ENCODE measurements at places on chromosomes 6 and 20.
A peak's percentile ranks its signal among the peaks of the same experiment; 100 is the strongest.

DNA sequence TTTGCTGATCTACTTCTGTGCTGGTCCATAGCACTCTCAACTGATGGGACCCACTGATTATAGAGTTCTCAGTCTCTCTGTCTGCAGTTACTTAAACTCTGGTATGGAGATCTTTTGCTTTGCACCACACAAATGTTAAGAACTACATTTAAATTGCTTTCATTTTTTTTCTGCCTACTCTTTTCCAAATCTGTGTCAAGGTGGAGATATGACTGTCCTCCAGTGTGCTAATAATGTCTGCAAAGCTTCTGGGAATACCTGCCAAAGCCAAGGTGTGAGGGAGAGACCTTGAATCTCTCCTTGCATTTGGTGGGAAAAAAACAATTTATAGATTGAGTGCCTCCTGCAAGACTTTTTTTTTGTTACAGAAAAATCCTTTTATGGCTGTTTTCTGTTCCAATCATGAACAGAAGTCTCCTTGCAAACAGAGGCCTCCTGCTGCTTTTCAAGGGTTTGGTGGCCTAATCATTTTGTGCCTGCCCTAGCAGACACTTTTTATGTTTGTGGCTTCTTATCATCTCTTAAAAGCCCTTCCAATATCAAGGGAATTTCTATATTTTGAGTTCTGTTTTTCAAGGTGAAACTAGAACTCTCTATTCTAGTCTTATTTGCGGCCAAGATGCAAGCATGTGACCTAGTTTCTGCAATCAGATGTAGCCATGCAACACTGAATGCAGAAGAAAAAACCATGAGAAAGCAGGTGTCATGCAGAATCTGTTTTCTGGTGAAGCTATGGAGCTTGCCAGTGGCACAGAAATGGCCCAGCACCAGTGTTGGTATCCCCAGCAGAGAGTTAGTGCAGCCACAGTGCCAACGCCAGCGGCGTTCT lies 23.2 kb upstream of the AKIRIN2 start:
- no peak for DNase-seq

DNA sequence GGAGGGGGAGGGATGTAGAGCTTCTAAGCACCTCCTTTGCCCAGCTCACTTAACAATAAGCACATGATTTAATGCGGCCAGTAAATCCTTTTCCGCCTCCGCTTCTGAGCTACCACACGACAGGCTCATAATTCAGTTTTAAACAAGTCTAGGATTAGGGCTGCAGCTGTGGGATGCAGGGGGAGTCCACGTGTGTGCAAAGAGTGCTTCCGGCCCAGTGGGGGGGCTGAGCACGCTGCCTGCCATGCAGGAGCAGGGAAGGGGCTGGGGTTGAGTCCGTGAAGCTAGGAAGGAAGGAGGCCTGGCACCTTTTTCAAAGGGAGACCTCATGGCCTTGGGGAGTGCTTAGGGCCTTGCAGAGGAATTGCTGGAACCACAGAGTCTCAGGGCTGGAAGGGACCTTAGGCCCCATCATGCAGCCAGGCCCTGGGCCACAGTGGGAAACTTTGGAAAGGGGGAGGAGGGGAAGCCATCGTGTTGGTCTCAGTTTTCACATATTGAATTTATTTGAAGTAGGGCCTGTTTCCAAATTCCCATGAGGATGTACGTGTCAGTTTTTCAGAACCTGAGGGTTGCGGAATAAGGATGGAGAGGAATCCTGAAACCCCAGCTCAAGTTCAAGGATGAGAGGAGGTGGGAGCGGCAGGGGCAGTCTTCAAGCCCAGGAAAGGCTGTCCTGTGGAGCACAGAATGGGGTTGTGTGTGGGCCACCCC lies 96.1 kb downstream of the VEGFA start:
- DNase-seq = no peak

- DNase-seq = no peak
Measured at GRCh38 chr6:108002365-108003221, 44.6 kb upstream of the SEC63 start.

DNA sequence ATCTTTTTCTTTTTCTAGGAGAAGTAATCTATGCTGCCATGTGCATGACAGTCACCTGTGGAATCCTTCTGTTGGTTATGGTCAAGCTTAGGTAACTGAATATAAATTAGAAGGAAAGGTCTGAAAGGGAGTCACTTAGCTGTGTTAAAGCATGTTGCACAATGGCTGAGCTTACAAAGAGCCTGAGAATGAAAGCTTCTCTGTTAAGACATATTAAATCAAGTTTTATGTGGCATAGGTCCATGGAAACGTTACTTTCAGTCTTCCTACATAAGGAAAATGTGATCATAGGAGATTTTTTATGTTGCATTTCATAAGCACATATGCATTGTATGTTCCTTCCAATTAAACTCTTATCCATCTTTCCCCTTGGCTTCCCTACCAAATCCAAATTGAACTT lies 72.1 kb downstream of the GFRAL start:
- DNase-seq = no peak

- DNase-seq = no peak
Measured at GRCh38 chr6:149318581-149319286, 1.2 kb downstream of the TAB2 start.

GRCh38 chr20:33567949-33568348 lies 78.1 kb downstream of the CBFA2T2 start:
- no peak for DNase-seq

DNA sequence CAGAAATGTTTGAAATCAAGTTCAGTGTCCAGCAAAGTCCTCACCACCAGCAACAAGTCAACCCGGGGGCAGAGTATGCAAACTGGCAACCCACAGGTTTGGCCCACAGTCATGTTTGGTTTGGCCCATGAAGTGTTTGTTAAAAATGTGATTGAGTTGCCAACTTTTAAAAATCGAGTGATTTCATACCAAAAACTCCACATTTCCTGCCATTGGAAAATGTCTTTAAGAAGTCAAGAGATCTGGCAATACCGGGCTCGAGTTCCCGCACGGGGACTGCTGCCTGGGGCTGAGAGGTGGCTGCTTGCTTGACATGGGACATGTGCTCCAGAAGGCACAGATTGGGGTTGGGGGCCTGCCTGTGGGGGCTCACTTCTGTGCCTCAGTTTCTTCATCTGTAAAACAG lies 36.1 kb downstream of the PREX1 start:
- no peak for DNase-seq

- DNase-seq = no peak
Measured at GRCh38 chr6:15434263-15434662, 188.4 kb downstream of the JARID2 start.

GRCh38 chr6:14743474-14744211 lies 502.2 kb upstream of the JARID2 start:
- DNase-seq = peak; percentile 62

GRCh38 chr20:58906894-58907293 lies 54.4 kb downstream of the GNAS start:
- DNase-seq = no peak

DNA sequence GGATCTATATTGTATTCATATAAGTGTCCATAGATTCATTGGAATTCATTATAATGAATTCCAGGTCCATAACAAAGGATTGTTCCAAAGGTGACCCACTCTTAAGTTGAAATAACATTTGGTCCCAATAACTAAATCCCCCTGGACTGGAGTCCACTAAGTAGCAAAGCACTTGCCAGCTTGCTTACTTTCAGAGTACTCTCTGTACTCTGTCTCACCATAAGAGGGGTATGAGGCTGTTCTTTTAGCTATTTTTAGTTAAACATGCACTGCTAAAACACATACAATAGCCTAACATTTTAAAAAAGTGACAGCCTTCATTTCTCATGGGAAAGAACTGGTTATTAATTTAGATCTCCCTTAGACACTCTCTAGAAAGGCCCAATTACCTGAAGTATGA lies 16.7 kb upstream of the ARHGAP18 start:
- DNase-seq = no peak

DNA sequence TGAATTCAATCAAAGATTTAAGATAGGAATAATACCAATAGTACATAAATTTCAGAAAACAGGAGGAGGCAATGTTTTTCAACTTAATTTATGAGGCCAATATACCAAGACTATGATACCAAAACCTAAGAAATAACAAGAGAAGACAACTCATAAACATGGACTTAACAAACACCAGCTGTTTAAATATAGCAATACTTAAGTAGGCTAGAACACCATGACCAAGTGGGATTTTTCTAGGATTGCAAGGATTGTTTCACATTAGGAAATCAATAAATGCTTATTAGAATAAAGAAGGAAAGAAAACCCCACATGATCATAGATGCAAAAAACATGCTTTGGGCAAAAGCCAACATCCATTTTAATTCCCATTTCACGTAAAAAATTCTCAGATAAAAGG lies 355.1 kb downstream of the EPM2A start:
- DNase-seq = no peak

DNA sequence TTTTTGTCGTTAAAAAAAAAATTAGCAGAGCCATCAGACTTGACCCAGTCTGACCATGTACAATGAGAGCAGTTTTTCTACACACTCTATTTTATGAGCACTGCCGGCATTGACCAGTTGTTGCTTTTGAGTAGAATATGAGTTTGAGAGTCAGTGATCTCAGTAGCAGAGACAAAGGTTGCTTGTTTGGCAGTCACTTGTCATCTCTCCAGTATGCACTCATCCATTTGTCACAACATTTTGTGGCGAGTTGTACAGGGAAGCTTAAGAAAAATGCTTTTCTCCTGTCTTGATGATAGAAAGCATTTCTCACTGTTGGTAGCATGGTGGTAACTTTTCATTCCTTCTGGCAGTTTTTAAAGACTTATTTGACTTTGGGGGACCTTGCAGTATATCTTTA lies 159.9 kb downstream of the MMS22L start:
- DNase-seq = no peak

DNA sequence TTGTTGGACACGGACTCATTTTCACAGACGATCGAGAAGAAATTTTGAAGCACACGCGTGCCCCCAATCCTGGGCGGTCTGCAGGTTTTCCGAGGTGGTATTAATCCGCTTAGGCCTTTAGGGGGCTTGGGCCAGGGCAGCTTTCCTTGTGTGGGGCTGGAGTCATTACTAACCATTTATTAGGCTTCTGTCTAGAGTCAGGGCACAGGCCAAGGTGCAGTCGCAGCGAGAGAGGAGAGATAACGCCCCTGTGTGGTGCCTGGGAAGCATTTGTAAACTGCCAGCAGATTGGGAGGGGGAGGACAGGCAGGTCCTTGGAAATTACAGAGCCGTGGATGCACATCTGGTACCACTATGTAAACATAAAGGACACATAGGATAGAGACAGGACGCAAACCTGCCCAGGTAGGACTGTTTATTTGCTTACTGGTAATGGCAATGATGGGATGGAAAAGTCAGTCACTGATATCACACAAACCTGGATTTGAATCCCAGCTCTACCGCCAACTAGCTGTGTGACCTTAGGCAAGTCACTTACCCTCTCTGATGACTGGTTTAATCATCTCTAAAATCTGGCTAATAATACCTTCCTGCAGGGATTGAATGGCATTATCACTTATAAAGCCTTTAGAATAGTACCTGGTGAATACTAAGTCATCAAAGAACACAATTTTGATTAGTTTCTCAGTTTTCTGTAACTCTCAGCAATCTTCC lies 76.4 kb downstream of the TMEM242 start:
- DNase-seq = no peak

DNA sequence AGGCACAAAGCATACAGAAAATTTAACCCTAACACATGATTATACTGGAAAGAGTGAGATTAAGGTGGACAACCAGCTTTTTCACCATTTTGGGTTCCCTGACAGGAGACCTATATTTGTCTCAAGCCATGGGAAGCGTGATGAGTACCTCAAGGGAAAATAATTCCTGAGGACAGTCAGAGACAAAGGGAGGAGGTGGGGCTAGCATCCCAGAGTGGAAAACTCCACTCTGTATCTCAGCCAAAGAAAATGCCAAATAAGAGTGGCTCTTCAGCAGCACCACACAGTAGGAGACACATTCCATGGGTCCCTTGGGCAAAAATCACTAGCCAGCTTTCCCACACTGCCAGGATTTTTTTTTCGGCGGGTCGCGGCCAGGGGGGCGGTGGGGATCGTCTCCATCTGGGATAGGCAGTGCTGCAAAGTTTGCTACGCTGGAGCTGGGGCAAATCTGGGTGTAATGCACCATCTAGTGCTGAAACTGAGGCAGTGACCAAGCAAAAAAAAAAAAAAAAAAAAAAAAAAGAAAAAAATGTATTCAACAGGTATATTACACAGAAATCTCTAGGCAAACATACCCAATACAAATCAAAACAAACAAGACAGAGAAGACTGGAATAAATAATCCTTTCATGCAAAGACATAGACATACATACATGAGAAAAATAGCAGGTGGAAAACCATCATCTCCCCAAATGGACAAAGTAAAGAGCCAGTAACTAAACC lies 77.3 kb upstream of the SLC35F1 start:
- DNase-seq = no peak
